ENCODE measurements at places on chromosomes 13 and 19.

DNA sequence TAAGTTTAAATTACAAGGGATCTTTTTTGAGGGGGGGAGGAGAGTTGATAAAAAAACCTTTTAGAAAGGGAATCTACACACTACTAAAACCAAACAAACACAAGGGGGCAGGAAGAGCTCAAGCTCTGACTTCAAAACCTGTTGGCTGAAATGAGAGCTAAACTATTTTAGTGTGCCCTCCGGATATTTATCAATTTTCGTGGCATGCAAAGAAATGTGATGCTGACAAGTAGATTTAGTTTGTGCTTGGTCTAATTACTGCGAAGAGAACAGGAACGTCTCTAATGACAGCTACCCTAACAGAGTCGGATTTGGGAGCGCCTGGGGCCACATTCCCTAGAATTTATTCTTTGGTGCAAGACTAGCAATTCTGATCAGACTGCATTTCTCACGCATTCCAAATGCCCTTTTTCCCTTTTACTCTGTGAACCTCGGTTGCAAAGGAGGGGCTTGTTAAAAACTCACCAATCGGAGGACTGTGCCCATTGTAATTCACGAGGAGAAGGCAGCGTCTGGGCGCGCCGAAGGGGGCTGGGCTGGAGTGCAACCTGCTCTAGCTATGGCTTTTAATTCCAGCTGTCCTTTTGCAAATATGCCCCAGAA, 802 bp upstream of the FREM2 start:
- no peak for DNase-seq

GRCh38 chr19:53130506-53130905, 2.2 kb downstream of the ZNF415 start:
- no peak for DNase-seq

DNA sequence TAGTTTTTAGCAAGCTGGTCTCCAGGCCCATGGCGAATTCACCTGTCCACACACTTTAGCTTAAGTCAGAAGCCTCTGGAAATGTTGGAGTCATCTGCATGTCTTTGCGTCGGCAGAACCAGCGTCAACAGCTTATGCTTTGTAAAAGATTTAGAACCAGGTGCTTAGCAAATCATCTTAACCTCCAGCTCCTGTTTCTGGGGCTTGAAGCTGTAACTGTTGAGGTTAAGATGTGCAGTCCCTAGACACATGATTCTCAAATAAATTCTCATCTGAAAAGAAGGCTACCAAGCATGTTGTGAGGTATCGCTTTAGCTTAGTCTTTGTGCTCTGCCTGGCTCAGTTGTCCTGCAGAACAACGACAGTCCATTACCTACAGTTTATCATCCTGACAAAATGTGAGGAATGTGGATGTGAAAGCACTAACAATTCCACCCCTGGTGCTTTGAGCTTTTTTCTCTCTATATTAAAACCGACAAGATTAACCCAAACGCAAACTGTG, 4.4 kb downstream of the EFNB2 start:
- no peak for DNase-seq

DNA sequence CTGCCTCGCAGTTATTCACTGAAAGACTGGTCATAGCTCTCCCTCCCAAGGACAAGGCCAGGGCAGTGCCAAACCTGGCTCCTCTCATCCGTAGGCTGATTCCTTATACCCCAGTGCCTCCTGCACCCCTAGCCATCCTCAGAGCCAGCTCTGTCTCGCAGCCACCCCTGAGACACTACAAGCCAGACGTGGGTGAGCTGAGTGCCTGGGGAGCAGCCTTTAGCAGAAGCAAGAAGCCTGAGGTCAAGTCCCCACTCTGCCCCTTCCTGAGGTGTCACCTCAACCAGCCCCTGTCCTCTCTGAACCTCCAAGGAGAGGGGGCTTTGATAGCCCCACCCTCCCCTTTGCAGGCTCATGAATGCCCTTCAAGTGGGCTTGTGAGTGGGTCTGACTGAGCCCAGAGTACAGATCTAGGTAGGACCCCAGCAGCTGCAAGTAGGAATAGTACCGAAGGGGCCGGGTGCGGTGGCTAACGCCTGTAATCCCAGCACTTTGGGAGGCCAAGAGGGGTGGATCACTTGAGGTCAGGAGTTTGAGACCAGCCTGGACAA, 14.8 kb upstream of the AKAP8L start:
- no peak for DNase-seq

GRCh38 chr19:13748169-13748828, 16.0 kb upstream of the MRI1 start:
- DNase-seq, result no peak

GRCh38 chr13:75076476-75076875, 405.5 kb downstream of the TBC1D4 start:
- DNase-seq, result no peak

GRCh38 chr13:29472332-29472961, 123.0 kb downstream of the SLC7A1 start:
- peak; percentile 40 for DNase-seq

DNA sequence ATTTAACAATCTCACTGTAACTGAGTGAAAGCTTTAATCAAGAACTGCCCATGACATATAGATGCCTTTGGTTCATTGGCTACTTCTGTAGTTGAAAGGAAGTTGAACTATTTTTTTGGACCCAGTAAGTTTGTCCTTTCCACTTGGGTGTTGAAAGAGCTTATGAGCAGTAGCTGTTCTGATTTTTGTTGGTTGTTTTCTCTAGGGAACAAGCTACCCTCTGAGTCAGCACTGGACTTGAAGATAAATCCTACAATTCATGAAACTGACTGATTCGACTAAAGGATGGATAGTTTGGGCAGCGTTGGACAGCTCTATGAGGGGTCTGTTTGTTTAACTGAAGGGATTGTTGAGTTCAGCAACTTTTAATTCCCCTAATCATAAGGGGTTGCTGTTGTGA, 101.0 kb downstream of the PAN3 start:
- DNase-seq, result no peak

DNA sequence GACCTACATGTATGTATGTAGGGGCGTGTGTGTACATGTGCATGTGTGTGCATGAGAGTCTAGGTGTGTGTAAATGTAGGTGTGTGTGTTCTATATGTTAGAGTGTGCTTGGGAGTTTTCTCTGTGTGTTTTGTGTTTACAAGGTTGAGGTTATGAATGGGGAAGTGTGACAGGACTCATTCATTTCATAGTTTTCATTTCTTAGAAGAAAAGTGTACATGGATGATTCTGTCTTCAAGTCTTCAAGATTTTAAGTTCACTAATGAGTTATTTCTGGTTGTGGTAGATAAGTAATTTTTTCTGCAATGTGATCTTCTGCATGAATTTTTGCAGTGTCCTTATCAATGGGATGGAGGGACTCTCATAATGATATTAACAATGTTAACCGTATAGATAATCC, 118.2 kb upstream of the SLC10A2 start:
- no peak for DNase-seq
